Activated T-cell treated with anti-CD3 and anti-CD28 coated beads for 48 hours (primary cell): ENCODE measurements at places on chromosomes 5 and 9.

DNA sequence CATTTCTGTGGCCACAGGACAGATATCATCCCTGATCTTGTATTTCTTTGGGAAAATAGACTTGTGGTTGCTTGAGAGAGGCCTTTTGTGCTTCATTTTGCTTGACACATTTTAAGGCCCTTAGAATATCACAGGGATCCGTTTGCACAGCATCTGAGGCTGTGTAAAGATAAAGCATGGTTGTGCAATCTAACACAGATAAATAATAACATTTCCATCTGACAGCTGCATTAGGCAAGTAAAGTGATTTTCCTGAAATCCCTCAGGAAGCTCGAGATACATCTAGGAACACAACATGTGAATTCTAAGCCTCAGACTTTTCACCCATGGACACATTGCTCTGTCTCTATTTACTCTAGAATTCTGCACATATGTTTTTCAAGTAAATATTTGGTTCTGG is 212.8 kb upstream of the ADAMTSL1 start:
- no peak for DNase-seq

- no peak for DNase-seq
Measured at GRCh38 chr5:64637837-64638443, 52.4 kb upstream of the SHISAL2B start.

DNA sequence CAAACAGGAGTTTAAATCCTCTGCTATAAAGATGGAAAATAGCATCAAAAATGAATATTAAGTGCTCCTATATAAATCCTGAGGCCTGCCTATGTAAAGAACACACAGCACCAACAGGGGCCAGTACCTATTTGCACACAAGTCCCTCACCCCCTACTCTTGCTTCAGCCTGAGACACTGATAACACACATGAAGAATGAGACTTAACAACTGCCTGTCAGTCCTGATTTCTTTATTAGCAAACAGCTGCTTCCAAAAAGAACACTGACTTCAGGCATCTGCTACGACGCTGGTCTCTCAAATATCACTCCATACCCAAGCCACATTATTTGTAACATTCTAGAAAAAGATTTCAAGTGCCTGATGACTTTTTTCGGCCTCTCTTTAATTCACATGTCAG is 55.5 kb downstream of the MYO10 start:
- no peak for DNase-seq

- DNase-seq = no peak
Measured at GRCh38 chr9:135950135-135950682, 11.0 kb downstream of the UBAC1 start.

DNA sequence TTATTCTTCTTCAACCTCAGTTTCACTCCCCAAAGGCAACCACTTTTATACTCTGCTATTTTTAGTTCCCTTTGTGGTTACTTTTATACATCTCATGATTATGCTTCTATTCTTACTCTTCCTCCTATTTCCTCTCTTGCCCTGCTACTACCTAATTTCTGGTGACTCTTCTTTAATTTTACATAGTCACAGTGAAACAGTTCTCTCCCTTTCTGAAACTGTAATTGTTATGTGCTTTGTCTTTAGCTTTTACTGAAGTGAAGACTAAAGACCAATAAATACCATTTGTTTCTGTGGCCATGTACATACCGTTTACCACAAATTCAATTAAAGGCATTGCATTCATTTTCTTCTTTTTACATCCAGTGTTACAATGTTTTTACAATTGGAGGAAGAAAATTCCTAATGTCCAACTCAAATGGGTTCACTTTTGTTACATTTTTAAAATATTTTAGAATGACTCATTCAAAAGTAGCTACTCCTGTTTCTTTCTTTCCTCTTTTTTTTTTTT is 410.6 kb downstream of the PSAT1 start:
- no peak for DNase-seq

DNA sequence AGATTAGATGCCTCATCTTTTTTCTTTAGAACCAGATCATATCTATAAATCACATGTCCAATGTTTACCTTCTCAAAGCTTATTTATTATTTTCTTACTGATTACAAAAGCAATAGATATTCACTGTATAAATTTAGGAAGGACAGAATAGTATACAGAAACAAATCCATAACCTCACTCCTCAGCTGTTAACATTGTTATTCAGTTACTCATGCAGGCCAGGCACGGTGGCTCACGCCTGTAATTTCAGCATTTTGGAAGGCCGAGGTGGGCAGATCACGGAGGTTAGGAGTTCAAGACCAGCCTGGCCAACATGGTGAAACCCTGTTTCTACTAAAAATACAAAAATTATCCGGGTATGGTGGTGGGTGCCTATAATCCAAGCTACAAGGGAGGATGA is 15.3 kb downstream of the STOM start:
- DNase-seq = no peak
